HFFc6 (cell line): ENCODE measurements at places on chromosomes 5 and 9.
A peak's percentile ranks its signal among the peaks of the same experiment; 100 is the strongest.

DNA sequence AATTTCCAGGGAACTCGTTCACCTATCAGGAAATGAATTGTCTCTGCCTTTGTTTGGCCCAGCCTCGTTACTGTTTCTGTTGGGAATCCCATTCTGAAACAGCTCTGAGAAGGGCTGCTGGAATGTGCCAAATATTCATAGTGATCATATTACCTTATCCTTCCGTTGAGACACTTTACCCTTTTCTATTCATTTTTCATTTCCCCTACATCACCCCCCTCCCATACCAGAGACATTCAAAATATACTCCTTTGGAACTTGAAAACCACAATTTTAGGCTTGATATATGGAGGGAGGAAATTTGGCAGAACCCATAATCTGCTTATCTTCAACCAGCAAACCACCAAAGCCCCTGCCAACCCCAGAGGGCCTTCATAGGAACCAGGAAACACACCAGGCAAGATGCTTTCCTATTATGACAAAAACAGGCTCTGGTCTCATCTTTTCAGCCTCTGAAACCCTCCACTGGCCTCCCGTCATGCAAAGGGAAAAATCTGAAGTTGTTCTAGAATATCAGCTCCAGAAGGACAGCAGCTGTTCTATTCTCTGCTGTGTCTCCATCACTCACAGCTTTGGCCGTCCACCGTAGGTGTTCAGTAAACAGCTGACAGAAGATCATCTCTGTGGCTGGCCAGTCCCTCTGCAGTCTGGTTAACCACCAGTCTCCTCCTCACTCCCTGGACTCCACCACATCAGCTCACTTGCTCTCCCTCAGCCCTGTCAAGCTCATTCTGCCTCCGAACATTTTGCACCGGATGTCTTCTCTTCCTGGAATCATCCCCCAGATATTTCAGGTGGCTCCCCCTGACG lies 217.2 kb upstream of the WWC1 start:
- peaks cover 10% of the 10 kb centered on the region for H3K27me3 ChIP-seq
- no peak overlapping the region for H3K27ac ChIP-seq
- no peaks in the 10 kb centered on the region for H3K36me3 ChIP-seq
- no peak overlapping the region for H3K4me3 ChIP-seq
- H3K4me1 ChIP-seq: peaks cover 11% of the 10 kb centered on the region

- no peak for DNase-seq
- no peak overlapping the region for H3K27ac ChIP-seq
- H3K4me1 ChIP-seq: peaks cover 14% of the 10 kb centered on the region
- H3K36me3 ChIP-seq: no peaks in the 10 kb centered on the region
Observed at GRCh38 chr9:98625728-98626127, 83.0 kb downstream of the GABBR2 start.

GRCh38 chr9:97548819-97549540 lies 47.5 kb downstream of the TMOD1 start:
- H3K4me1 ChIP-seq: peaks cover 10% of the 10 kb centered on the region; the same call in 1 of the 2 replicates
- H3K36me3 ChIP-seq: no peaks in the 10 kb centered on the region
- no peak overlapping the region for H3K4me3 ChIP-seq
- DNase-seq: no peak

- H3K27ac ChIP-seq: no peak overlapping the region
- H3K36me3 ChIP-seq: no peaks in the 10 kb centered on the region
- peaks cover 47% of the 10 kb centered on the region for H3K27me3 ChIP-seq
- DNase-seq: no peak
- no peak overlapping the region for H3K4me3 ChIP-seq
Observed at GRCh38 chr5:175895686-175896102, 24.3 kb downstream of the CPLX2 start.

- no peaks in the 10 kb centered on the region for H3K4me1 ChIP-seq
- H3K4me3 ChIP-seq: no peak overlapping the region
- no peaks in the 10 kb centered on the region for H3K36me3 ChIP-seq
- no peak for DNase-seq
Observed at GRCh38 chr5:158861366-158861765, 238.3 kb downstream of the EBF1 start.

GRCh38 chr5:538801-539468 lies 14.7 kb upstream of the SLC9A3 start:
- H3K27ac ChIP-seq: no peak overlapping the region
- H3K4me3 ChIP-seq: no peak overlapping the region
- no peaks in the 10 kb centered on the region for H3K36me3 ChIP-seq

DNA sequence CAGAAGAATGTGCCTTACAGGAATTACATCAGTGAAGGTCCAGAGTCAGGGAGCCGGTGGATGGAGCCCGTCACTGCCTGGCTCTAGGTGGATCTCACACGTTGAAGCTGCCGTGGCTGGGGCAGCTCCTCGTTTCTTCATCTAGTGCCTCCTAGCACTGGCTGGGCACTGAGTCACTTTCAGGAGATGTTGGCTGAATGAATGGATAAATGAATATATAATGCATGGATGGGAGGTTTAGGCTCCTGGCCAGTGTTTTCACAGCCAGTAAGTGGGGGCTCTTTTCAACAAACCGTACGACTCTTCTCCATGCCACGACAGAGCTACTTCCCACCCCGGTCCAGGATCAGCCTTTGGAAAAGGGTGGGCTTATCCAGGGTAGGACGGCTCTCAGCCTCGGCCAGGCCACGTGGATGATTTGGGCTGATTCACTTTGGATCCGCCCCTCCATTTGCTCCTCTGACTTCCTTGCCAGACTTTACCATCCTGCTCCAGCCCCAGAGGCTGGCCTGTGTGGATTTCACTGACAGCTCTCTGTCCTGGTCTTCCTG lies 1.3 kb upstream of the SH3PXD2B start:
- H3K27me3 ChIP-seq: peaks cover 1% of the 10 kb centered on the region; the same call in 1 of the 2 replicates
- peaks cover 58% of the 10 kb centered on the region for H3K4me1 ChIP-seq
- H3K4me3 ChIP-seq: peak overlapping the region; percentile 93; the same call in 1 of the 2 replicates
- no peaks in the 10 kb centered on the region for H3K36me3 ChIP-seq
- peak overlapping the region; percentile 91; the same call in 1 of the 2 replicates for H3K27ac ChIP-seq
- DNase-seq: no peak

GRCh38 chr5:57246426-57246825 lies 72.6 kb downstream of the GPBP1 start:
- H3K27me3 ChIP-seq: no peaks in the 10 kb centered on the region
- DNase-seq: no peak
